ENCODE measurements at places on chromosomes 6 and 20.
A peak's percentile ranks its signal among the peaks of the same experiment; 100 is the strongest.

DNA sequence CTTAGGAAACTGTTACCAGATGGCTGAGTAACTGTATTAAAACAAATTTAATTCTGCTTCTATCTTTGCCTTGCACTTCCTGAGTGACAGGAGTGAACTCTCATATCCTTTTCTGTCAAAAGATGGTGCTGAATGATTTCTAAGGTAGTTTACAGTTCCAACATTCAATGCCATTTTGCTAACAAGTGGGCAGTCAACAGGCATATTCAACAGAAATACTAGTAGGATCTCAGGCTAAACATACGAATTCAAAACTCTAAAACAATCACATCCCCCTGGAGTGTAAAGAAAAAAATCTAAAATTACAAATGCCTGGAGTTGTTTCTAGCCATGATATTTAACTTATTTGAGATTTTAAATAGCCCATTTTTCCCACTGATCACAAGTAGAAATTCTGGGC is 6.7 kb downstream of the PSMB9 start:
- DNase-seq, result no peak

DNA sequence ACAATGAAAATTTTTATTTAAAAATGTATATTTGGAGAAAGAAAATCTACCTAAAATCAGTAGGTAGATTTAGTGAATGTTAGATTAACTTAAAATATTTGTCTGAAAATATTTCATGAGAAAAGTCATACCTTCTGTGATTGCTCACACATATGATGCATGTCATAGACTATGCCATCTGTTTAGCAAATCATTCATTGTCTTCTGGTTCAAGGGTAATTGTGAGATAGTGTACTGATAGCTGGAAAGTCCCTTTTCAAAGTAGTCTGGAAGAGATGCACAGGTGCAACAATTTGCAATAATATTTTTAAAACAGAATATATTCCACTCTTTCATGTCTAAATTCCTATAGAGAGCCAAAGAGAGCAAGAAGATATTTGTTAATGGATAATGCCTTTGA is 21.0 kb upstream of the RNF217 start:
- DNase-seq, result no peak

DNA sequence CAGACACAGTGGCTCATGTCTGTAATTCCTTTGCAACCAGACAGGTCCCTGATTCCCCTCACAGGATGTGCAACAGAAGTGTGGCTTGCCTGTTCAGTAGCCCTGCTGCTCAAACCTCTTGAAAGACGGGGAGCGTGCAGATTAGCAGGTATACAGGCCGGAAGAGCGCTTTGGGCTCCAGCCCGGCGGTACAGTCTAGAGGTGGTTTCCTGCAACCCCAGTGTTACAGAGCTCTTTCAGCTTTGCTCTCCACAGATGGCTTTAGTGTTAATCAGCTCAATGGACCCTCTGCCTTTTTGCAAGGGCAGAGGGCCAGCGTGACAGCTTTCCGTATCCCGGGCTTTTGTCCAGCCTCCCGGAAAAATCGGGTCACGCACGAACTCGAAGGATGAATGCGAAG is 67.2 kb upstream of the TNFRSF21 start:
- no peak for DNase-seq

DNA sequence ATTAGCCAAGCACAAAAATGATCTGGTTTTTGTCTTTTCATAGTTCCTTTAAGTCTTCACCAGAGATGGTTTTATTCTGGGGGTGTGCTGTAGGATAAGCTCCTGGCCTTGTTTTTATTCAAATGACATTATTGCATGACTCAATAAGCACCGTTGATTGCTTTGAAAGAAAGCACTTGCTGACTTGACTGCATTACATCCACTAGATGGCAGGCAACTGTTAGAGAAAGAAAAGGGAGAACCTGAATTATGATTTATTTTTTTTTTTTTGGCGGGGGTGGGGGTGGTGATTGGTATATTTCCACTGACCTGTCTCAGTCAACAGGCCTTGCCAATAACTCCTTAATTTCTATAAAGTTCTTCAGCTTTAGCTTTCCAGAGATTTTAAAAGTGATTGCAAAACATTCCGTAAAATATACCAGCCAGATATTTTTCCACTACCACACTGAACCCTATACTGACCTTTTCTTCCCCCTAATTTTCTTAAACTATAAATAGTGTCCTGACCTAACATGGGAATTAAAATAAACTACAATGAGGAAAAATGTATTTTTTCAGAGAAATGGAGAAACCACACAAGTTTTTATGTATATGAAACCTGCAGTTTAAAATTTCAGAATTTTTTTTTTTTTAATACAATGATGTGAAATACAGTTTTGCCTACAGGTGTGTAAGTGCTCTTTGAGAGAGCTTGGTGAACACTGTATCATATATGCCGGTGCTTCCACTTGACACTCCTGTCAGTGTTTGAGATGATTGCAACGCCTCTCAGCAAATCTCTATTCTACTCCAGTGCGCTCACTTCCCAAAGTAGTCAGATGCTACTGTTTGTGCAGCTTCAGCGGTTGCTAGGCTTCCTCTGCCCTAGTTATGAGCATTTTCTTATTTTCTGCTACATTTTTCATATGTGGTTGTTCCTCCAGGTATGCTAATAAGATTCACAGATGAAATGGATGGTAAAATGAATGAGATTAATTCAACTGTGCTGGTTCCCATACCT is 274.3 kb downstream of the CD109 start:
- peak; percentile 43 for DNase-seq

GRCh38 chr6:163585932-163586437 is 171.5 kb downstream of the QKI start:
- no peak for DNase-seq

DNA sequence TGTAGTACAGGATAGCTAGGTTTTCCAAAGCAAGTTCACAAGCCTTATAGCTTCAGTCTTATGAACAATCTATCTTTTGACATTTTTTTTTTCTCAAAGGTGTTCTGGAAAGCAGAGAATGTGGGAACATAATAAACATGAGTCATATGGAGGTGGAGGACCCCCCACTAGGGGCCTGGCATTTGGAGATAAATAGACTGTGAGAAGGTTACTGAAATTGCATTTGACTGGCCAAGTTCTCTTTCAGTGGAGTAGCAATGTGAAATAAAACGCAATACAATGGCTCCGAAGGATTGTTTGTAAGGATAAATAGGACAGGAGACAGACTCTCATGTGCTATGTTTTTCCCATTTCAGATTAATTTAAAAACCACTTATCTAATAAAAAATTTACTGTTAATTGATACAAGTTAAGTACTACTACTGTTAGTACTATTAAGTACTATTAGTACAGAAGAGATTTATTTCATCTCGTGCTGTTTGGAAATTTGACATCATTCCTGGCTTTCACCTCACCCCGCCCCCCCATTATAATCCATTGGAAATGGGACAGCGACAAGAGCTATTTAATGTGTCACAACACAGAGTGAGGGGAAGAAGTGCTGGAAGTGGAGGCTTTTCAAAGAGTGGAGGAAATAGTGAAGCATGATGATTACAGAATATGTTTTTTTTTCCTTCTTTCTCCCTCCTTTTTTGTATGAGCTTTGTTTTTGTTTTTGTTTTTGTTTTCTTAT is 122.6 kb upstream of the ID4 start:
- DNase-seq, result no peak

GRCh38 chr20:21739682-21740081 is 34.2 kb downstream of the PAX1 start:
- DNase-seq, result no peak

GRCh38 chr20:62949962-62950361 is 2.5 kb upstream of the SLC17A9 start:
- DNase-seq, result no peak

- no peak for DNase-seq
Observed at GRCh38 chr6:722608-723007, 29.7 kb upstream of the EXOC2 start.

GRCh38 chr6:122790028-122790422 is 967 bp downstream of the SMPDL3A start:
- DNase-seq, result no peak

GRCh38 chr20:47765691-47766594 is 19.3 kb downstream of the SULF2 start:
- DNase-seq, result no peak

- DNase-seq, result no peak
Observed at GRCh38 chr6:2545383-2546038, 205.2 kb downstream of the MYLK4 start.

DNA sequence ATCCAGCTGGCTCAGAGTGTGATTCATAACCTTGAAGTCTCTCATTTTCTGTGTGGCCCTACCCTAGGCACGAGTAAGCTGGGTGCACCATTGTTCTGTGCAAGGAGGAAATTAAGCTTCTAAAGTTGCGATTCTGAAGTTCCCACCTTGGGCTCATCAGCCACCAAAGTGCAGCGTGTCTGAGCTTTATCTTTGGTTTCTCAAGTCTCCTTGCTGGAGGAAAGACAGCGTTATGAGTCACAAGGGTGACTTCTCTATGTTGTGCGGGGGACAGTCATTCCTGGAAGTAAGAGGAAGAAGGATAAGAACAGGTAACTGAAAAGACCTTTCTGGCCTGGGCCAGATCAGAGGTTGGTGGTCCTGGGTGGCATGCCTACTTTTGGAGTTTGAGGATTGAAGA is 16.8 kb downstream of the MRAP2 start:
- no peak for DNase-seq

DNA sequence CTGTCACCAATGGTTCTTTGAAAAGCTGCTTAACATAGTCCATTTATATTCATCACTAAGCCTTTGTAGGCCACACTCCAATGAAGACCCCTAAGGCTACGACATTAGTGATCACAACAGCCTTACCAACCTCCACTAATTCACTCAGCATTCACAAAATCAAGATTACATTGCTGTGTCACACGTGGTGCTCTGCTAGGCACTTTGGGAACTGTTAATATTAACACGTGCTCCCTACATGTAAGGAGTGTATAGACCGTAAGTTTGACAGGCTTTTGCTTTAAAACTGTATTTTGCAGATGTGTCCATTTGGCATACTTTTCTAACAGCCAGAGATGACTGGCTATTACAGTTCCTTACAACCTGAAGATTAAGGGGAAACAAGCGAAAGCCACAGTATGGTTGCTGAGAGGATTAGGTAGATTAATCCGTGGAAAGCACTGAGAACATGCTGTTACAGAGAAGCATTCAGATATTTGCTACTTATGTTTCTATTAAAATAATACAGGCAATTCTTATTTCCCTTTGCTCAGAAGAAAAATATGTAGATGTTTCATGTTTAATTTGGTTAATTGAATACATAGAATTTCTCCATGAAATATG is 69.7 kb downstream of the SAMD3 start:
- no peak for DNase-seq

GRCh38 chr6:75608956-75609533 is 7.4 kb downstream of the SENP6 start:
- DNase-seq, result no peak

- DNase-seq, result no peak
Observed at GRCh38 chr6:113381959-113382358, 475.2 kb upstream of the MARCKS start.

DNA sequence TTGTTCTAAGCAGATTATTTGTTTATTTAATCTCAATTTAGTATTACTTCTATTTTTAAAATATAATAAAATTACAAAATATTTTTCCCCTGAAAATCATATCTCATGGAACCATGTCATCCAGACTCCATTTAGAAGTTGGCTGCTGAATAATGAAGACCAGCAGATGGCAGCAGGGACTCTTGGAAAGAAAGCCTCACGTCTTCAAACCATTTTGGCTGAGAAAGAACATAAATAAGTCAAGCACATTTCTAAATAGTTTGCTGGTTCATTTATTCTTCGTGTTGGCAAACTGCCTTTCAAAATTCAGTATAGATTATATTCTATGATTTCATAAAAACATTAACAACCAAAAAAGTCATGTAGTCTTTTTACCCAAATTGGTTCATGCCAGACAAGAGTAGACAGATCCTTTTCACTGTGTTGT is 71.7 kb downstream of the RCAN2 start:
- peak; percentile 26 for DNase-seq

DNA sequence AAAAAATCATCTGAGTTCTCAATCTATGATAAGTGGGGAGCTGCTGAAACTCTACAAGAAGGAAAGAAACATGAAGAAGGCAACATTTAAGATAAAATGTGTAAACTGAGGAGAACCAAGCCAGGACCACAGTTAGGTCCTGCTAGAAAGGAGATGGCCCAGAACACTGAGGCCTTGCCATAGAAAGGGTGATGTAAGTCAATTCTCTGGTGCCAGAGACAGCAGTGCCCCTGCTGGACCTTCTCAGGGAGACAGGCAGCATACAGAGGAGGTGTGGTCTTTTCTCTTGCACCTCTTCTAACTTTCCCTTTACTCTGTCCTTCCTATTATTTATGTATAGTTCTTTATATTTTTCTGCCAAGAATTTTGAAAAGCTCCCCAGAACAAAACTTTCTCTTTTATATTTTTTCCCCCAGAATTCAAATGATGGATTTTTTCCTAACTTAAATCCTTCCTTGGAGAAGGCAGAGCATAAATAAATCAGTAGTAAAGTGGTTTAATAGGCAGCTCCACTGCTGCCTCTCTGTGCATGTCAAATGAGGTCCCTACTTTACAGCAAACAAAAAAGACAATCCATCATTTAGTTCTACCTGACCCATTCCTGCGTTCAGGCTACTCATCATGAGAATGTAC is 9.0 kb downstream of the UQCC2 start:
- DNase-seq, result no peak

DNA sequence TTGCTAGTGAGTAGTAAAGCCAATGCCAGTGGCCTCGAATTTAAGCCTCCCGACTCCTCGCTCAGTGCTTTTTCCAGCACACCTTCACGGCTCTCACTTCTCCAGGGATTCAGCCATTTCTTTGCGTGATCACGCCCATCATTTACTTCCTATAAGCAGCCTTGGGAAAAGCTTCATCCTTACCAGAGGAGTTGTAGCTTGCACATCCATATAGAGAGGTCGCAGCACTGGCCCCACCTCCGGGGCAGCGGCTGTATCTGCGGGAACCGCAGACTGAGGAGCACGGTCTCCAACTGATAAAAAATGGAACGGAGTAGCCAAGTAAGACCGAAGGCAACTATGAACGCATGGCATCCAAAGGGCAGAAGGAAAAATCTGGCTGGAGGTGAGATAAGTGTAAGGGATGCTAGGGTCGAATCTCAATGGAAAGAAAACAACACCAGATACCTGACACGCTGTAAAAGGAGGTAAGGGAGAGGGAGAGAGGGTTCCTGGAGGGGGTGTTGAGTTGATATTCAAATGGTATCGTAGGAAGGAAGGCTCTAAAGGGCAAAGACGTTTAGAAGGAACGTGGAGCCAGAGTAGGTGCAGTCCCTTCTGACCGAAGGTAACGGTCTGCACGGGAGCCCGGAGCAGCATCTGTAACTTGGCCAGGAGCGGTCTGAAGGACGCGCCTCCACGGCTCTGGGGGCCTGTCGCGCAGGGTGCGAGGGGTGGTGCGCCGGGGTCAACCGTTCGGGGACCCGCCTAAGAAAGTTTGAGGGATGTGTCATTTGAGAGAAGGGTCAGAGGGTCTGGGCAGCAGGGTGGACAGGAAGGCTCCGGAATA is 640 bp downstream of the NFS1 start:
- no peak for DNase-seq

GRCh38 chr6:19806971-19807396 is 30.2 kb upstream of the ID4 start:
- no peak for DNase-seq

GRCh38 chr6:101986476-101986875 is 593.0 kb downstream of the GRIK2 start:
- no peak for DNase-seq

All from NCI-H187 treated with DMSO at 0.1 percent for 48 hours (cell line).